ENCODE measurements at places on chromosomes 16 and 17.

GRCh38 chr17:79305768-79306423 lies 231.3 kb downstream of the ENGASE start:
- DNase-seq, result no peak

DNA sequence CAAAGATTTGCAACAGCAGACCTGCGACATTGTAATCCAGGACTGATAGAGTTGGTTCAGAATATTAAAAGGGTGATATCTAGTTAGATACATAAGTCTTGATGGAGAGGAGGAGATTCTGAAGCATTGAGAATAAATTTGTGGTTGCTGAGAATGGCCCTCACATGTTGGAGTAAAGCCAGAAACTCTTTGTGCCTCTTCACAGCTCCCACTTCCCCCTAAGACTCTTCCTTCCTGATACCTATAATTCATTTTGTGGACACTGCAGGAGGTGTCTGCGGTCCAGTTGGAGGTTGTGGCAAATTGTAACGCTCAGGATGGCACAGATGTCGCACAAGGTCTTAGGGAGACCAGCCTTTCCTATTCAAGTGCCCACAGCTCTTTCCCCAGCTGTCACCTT lies 17.5 kb downstream of the WWOX start:
- no peak for DNase-seq

- no peak for DNase-seq
Measured at GRCh38 chr16:81940781-81941560, 70.3 kb downstream of the SDR42E1 start.

GRCh38 chr17:61487989-61488595 lies 35.9 kb downstream of the TBX4 start:
- DNase-seq, result no peak

DNA sequence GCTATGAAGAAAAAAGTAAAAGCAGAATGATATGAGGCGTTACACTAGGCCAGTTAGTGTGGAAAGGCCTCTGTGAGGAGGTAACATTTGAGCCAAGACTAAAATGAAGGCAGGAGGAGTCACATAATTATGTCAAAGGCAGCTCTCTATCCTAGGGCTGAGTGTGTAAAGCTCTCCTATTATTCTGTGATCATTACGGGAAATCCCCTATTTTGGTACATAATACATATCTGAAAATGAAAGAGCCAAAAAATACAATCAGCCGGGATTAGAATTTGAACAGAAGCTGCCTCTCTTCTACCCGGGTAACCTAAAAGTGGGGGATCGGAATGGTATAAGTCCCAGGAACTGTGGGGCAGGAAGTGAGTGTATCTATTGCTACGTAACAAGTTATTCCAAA lies 27.1 kb downstream of the HEATR3 start:
- DNase-seq, result no peak

GRCh38 chr17:39867084-39867879 lies 720 bp upstream of the ZPBP2 start:
- peak; percentile 14 for DNase-seq

GRCh38 chr16:13338044-13338443 lies 436.6 kb downstream of the SHISA9 start:
- DNase-seq, result no peak

DNA sequence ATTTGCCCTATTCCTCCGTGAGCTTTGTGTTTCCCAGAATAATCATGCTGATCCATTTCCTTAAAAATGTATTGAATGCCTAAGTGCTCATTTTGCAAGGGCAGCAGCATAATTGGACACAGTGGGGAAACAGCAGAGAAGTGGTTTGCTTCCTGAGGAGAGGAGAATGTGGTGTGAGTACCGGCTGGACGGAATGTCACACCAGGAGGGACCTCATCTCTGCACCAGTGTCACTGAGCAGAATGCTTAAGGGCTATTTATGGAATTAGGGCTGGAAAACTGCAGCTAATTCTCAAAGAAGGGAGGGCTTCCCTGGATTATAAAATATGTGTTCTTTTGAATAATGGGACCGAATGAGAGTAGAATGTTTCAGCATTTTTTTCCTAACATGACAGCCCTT lies 1100.6 kb upstream of the RBFOX1 start:
- DNase-seq, result no peak

DNA sequence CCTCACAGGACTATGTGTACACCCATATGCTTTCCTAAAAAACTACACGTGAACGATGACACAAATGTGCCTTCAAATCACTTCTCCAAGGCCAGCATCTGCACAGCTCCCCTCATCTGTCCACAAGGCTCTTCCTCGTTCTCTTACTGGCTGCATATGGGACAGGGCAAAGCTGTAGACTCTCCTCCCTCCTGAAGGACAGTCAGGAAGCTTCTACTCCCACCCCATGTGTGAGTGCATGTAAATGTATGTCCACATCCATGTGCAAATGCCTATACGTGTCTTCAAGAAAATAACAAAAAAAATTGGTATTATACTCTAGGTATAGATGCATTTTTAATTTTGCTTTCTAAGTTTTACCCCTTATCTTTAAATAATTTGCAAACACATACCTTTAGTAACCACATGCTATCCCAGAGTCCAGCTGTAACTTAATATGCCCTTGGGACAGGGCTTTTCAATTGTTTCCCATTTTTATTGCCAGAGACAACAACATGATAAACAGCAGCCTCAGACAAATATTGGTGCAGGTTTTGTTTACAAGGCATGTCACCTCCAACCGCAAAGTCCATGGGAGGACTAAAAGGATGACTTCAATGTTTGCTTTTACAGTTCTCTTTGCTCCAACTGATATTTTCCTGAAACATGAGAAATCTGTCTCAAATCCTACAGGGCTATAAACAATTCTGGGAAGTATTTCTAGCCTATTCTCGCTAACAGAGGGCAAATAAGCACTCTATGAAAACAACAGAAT lies 31.6 kb upstream of the FAAP100 start:
- no peak for DNase-seq

DNA sequence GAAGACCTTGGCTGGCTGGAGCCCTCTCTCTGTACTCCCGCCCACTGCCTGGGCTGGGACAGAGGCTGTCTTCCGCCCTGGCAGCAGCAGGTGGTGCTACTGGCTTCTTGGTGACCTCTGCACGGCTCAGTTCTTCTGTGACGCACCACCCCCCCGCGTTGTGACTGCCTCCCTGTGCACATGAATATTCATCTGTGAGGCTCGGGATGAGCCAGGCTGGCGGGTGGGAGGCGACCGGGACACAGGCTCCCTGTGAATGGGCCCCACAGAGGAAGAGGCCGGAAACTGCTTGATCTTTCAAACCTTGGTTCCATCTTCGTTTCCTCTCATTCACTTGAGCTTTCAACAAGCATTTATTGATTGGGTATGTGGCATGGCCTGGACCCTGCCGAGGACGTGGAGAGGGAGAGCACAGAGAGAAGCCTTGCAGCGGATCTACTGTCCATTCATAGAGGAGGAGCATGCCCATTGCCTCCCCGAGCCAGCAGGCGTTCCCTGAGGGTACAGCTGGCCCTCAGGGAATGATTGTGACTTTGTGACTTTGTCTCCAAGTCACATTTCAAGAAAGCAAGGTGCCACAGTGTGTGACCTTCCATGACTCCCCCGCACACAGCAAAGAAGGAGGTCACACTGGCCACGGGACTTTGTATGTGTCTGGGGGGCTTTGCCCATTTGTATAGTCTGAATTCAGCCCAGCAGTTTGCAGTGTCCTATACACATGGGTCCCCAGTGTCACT lies 45.0 kb downstream of the B9D1 start:
- DNase-seq, result peak; percentile 40

DNA sequence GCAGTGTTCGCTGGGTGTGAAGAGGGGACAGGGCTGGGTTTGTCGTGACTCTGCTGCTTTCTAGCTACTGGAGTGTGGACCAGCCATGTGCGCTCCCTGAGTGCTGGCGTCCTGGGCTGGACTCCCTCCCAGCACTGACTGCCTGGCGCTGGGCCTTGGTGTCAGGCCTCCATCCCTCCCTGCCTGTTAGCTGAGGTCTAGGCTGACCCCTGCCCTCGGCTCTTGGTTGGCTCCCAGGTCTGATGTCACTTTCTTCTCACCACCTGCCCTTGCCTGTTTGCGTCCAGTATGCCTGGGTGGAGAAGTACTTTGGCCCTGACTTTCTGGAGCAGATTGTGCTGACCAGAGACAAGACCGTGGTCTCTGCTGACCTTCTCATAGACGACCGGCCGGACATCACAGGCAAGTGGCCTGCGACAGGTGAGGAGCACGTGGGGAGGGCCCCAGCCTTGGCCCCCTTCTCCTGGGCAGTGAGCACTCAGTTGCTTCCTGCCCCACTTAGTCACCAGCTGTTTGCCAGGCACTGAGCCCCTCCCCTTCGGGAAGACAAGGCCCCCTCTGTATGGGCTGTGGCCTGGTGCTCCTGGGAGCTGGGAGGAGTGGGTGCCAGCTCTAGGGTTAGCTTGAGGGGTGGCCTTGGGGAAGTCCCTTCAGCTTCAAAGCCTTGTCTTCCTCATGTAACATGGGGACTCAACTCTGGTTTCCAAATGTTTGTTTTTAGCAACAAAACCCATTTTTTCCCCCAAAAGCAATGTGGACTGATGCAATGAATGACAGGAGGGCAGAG lies 41.5 kb downstream of the NT5M start:
- no peak for DNase-seq

Measured in germinal center (tissue), 1 donor.